ENCODE measurements at places on chromosomes 11 and 22.
A peak's percentile ranks its signal among the peaks of the same experiment; 100 is the strongest.

DNA sequence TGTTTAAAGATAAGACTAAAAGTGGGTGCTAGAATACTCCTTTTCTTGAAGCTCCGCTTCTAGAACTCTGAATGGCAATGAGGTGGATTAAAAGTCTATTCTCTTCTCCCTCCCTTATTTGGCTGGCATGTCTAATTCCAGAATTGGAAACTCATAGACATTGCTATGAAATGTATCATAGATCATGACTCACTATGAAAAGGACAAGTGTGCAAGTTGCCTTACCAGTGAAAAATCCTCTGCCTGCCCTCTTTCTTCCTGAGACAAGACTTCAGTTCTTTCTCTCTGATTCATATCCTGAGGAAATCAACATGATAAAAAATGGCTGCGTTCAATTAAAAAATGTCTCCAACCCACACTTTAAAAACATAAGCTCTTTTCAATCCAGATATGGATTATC is 73.2 kb upstream of the BLID start:
- no peak for DNase-seq

GRCh38 chr11:120977266-120978137 is 46.4 kb upstream of the TBCEL start:
- no peak for DNase-seq

GRCh38 chr11:18394928-18395734 is 768 bp downstream of the LDHA start:
- peak; percentile 48 for DNase-seq

- no peak for DNase-seq
Observed at GRCh38 chr22:22934543-22935055, 47.0 kb downstream of the IGLL5 start.

DNA sequence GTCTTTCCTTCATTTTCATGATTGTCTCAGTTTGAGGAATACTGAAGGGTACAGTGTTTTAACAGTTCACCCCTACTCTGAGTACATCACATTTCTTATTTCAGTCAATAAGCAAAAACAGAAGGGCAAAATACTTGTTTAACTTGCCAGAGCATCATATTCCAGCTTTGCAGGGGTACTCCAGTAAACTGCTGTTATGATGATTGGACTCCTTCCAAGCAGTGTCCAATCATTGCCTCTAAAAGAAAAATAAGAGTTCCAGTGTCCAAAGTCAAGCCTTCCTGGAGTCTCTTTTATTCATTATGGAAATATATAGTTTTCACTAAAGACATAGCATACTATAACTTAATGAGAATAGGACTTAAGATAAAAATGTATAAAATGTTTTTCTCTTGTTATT is 105.1 kb downstream of the FANCF start:
- no peak for DNase-seq

- no peak for DNase-seq
Observed at GRCh38 chr11:9692691-9693090, 28.8 kb downstream of the SWAP70 start.

DNA sequence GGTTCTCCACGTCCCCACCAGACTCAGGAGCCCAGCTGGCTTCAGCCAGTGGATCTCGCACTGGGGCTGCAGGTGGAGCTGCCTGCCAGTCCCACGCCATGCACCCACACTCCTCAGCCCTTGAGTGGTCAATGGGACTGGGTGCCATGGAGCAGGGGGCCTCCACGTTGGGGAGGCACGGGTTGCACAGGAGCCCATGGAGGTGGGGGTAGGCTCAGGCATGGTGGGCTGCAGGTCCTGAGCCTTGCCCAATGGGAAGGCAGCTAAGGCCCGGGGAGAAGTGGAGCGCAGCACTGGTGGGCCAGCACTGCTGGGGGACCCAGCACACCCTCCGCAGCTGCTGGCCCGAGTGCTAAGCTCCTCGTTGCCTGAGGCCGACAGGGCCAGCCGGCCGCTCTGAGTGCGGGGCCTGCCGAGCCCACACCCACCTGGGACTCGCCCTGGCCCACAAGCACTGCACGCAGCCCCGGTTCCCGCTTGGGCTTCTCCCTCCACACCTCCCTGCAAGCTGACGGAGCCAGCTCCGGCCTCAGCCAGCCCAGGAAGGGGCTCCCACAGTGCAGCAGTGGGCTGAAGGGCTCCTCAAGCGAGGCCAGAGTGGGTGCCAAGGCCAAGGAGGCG is 258.5 kb upstream of the PDGFD start:
- no peak for DNase-seq

DNA sequence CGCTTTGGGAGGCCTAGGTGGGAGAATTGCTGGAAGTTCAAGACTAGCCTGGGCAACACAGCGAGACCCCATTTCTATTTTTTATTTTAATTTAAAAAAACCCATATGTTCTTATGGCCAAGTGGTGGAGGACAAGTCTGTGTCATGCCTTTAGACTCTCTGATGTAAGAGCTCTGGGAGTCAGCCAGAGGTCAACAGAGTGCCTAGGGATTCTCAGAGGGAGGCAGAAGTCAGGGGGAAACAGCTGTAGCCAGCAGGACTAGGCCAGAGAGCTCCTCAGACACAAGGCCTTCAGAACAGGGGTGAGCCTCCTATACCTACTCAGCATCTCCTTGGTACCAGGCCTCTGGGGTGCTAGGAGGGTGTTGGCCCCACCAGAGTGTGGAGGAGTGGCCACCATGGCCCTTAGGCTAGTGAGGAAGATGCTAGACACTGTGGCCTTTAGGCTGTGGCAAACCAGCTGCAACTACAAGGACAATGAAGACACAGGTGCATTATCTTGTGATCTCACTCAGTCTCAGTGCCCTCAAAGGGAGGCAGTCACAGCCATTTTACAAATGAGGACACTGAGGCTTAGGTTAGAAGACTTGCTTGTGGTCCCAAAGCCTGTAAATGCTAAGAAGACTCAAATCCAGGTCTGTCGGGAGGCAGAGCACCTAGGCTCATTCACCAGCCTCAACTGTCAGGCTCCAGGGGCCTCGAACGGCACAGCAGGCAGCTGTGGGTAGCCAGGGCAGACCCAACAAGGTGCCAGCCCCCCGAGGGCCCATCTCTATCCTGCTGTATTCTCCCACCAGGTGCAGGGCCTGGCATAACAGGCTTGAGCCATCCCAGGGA is 5.0 kb downstream of the ZP1 start:
- peak; percentile 37 for DNase-seq

- DNase-seq: peak; percentile 71
Observed at GRCh38 chr11:71454470-71455113, 1.6 kb downstream of the NADSYN1 start.

DNA sequence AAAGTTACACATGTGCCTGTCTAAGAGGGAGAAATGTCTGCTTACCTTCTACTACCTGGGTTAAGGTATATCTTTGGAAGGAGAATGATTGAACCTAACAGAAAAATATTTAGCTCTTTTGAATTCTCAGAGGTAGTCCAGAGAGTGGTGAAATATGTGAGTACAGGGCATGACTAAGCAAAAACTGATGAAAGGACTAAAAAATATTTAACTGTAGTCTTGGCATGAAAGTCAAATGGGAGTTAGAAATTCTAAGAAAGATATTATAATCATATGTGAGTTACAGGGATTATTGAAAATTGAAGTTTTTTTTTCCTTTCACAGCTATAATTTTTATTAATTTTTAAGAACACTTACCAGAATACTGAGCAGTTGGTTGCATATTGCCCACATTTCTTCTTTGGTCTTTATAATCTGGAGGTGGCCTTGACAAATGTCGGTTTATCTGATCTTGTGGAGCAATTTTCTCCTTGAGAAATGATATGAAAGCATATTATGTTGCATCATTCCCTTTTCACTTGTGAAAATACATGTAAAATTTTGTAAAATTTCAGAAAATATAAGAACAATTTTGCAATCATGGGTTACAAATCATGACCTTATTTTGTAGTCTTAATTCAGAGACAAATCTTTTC is 61.4 kb upstream of the MTMR2 start:
- DNase-seq: no peak

GRCh38 chr11:128164080-128164741 is 423.1 kb downstream of the ETS1 start:
- DNase-seq: no peak

GRCh38 chr22:49788504-49788903 is 39.2 kb downstream of the BRD1 start:
- DNase-seq: peak; percentile 46

- DNase-seq: no peak
Observed at GRCh38 chr22:36761553-36762240, 14.2 kb downstream of the IFT27 start.

- peak; percentile 53 for DNase-seq
Observed at GRCh38 chr11:74444173-74444826, 23.0 kb downstream of the KCNE3 start.

GRCh38 chr11:64539711-64540427 is 51.2 kb upstream of the SLC22A12 start:
- no peak for DNase-seq

- peak; percentile 81 for DNase-seq
Observed at GRCh38 chr11:59754859-59755700, at the start of gene STX3. TSS of gene STX3 (plus strand) at chr11:59755376. CDS start at chr11:59755606, 230 bp downstream.

All from colonic mucosa (tissue), 4 donors.